Aorta (tissue), 5 donors: ENCODE measurements at places on chromosomes 11 and 22. TPM values are rescaled to one million over a fixed set of nuclear protein-coding genes. Genes with fewer than 3 reads are reported as not detected.

DNA sequence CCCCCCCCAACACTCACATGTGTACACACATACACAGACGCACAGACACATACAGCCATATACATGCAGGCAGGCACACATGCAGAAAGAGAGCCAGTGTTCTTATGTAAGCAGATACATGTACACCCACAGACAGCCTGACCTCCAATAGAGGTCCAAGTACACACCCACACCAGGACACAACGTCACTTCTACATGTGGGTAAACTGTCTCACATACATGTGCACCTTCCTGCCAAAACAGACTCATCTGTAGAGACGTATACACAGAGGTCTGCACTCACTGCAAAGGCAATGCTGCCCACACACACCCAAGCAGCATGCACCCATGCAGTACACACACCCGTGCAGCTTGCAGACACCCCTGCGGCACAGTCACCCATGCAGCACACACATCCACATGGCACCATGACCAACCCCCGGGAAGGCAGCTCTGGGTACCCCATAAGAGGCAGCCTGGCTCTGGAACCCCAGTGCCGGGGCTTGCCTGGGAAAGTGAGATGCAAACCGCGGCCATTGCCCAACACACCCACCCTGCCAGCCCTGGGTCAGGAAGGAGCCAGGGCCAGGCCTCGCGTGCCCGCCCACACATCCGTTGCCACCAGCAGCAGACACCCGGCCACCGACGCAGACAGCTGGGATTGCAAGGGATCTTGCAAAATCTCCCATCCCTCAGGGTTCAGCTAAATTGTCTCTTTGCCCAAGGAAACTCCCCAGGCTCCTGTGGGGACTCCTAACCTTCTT lies 10.1 kb downstream of the CASTOR1 start:
- no peak for DNase-seq

- peak; percentile 63 for DNase-seq
Observed at GRCh38 chr22:19803736-19804267, 43.2 kb downstream of the TBX1 start.

SLC1A2 gene
- 1.1 TPM for total RNA-seq

DNA sequence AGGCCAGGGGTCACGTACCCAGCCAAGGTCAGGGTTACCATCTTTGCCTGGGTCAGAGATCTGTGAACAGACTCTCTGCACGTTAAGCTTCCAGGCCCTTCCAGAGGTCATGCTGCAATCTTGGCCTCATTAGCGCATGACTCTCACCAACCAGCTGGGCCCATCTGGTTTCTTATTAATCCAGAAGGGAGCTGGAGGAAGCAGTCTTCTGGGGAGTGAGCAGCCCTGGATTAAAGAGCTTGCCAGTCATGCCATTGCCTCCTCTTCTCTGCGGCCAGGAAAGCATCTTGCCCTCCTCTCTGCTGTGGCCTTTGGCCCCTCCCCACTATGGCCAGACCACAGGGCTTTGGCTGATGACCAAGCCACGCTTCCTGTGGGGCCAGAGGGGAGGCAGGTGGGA lies 57.4 kb downstream of the CHST1 start:
- no peak for DNase-seq

DNA sequence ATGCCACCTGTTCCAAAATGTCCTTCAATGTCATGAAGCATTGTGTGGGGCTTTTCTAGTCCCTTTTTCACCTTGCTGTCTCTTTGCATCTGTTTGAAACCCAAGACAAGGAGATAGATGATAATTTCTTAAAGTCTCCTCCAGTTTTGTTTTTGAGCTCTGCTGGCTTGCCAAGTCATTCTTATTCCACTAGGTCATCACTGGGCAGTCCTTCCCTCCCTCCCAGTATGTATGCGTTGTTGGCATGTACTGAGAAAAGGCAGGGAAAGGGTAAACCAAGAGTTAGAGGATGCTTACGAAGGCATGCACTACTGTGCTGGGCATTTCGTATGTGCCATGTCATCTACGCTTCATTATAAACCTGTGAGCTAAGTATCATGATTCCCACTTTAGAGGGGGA lies 78.6 kb downstream of the PARVA start:
- no peak for DNase-seq

DNA sequence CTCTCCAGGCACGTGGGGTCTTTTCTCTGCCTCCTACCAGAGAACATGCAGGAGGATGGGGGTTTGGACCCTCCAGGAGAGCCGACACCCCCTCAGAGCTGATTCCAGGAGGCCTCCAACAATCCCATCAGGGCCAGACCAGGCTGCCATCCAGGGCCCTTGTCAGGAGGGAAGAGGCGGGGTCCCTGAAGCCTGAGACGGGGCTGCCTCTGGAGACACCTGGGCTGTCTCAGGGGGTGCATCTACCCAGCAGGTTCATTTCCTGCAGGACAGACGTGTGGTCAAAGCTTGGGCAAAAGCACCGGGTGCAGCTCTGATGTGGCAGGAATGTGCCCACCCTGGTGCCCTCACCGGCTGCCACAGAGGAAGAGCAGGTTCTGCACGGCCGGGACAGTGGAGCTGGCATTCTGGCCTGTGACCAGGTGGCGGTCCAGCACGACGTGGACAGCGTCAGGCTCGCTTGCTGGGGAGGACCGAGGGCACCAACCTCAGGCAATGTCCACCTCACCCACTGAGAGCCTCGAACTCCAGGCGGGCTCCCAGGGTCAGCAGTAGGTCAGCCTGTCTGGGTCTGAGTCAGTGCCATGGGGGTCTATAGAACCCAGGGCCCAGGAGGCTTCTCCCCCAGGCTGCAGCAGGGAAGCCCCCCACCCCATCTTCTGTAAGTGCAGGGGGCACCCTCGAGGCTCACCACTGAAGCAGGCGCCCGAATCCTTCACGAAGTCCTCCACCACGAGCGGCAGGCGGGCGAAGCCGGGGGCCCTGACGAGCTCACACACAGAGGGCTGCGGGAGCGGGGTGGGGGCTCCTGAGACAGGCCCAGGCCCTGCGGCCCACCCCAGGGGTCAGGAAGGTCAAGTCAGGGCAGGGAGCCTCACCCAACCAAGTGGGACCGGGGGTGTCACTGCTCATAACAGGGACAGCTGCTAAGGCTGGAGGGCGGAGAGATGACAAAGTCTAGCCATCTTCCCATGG lies 6.4 kb downstream of the GATD1 start:
- peak; percentile 45 for DNase-seq

GRCh38 chr22:46147471-46148267 lies 2.7 kb upstream of the PPARA start:
- DNase-seq = no peak

DNA sequence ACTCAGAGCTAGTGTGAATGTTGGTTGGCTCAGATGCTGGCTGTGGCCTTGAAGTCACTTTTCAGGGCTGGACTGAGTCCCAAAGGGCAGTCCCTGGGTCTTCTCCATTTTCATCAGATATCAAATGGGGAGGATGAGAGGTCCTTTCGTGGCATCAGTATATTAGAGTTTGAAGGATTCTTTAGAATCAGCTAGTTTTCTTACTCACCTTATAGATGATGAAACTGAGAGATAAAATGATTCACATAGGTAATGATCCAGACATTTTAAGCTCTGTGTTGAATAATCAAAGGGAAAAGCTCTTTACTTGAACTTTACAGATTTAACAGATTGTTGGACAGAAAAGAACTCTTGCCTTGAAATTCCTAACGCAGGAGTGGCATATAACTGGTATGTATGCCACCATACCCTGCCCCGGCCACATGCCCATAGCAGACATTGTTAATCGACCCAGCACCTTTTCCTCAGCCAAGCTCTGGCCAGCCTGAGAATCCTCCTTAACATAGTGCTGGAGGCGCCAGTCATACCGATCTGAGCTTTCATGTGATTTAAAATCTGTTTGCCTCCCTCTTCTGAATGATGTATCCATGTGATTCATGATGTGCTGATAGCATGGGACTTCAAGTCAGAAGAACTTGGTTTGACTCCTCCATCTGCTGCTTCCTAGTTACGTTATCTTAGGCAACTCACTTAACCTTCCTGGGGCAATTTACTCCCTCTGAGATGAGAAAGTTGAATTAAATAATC lies 60.0 kb downstream of the BARX2 start:
- no peak for DNase-seq
